NCI-H146 (cell line): ENCODE measurements at places on chromosomes 6 and 20.

GRCh38 chr20:52833901-52834300 lies 138.3 kb upstream of the TSHZ2 start:
- no peak for DNase-seq

- DNase-seq = no peak
These were observed 205.1 kb downstream of the LY86 start for GRCh38 chr6:6793388-6794250.

GRCh38 chr20:24649787-24650490 lies 180.5 kb downstream of the SYNDIG1 start:
- DNase-seq = no peak

GRCh38 chr20:56865055-56865454 lies 235.9 kb downstream of the TFAP2C start:
- no peak for DNase-seq

GRCh38 chr6:167811040-167811439 lies 15.7 kb upstream of the AFDN start:
- no peak for DNase-seq

- DNase-seq = no peak
These were observed 3.1 kb downstream of the STK38 start for GRCh38 chr6:36544228-36544627.

- DNase-seq = no peak
These were observed 95.4 kb downstream of the SLC22A23 start for GRCh38 chr6:3361312-3362037.

GRCh38 chr20:19074828-19075516 lies 137.5 kb upstream of the SLC24A3 start:
- DNase-seq = no peak
